ENCODE measurements at places on chromosomes 4 and X.

DNA sequence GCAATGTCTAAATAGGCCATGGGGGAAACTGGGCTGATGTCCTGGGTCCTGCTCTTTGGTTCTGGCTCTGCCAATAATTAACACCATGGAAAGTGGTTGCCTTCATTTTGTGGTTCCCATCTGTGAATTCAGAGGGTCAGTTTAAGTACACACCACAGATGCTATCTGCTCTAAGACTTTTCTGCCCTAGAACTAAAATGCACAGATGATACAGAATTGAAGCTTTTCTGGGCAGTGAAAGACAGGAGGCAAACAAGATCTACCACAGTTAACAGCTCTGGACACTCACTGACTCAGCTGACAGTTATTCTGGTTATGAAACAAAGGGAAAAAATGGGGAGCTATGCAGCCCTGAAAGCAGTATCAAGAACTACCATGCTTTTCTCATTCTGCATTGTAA is 37.3 kb downstream of the APBB2 start:
- no peak for DNase-seq

GRCh38 chr4:187294861-187295260 is 571.2 kb upstream of the FAT1 start:
- DNase-seq = no peak

- no peak for DNase-seq
Measured at GRCh38 chr4:992297-993110, 700 bp downstream of the SLC26A1 start.

DNA sequence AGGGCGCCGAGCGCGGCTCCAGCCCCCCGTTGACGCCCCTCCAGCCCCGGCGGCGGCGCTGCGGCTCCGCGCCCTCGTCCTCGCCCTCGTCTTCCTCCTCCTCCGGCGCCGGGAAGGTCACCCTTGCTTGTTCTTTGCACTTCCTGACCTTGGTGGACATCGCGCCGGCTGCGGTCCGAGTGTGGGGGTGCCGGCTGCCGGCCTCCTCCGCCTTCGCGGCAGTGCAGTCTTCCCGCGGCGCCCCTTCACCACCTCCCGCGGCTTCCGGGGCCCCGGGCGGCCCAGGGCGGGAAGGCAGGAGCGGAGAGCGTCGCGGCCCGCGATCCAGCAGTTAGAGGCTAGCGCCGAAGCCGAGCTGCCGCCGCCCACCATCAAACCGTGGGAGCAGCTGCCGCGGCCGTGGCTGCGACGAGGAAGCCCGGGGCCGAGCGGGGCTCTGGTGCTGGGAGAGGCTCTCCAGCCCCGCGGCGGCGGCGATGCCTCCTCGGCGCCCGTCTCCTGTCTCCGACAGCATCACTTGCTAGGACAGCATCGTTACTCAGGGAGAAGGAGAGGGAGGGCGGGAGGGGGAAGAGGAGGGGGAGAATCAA is at the start of gene TRPC3:
TRPC3 (minus strand) TSS at position 540 of the 590 bp plus-strand sequence; CDS start at position 160, 380 bp downstream.
- DNase-seq = no peak

GRCh38 chrX:129233786-129234185 is 289.5 kb downstream of the SMARCA1 start:
- DNase-seq = no peak

DNA sequence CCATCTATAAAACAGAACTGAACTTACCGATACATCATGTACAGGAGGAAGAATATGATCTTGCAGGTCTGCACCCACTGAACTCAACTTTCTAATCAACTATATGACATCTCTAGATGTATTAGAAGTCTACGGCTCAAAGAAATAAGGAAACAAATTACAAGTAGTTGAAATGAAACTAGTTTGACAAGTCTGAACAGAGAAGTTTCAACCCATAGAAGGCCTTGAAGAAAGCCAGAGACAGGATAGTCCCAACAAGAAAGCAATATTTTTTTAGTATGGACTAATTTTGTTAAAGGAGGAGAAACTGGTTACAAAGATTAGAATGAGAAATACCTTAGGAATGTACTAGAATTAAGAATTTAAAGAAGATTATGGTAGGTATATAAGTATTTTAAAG is at the start of gene TMPRSS11A:
TMPRSS11A (minus strand) TSS at position 138 of the 400 bp plus-strand sequence; CDS start at position 38, 100 bp downstream.
- DNase-seq = no peak
